ENCODE measurements at places on chromosomes 13 and 19.

- peaks cover 47% of the 10 kb centered on the region for H3K4me1 ChIP-seq
- no peak for DNase-seq
- H3K27ac ChIP-seq = peak overlapping the region; percentile 41
- no peaks in the 10 kb centered on the region for H3K27me3 ChIP-seq
These were observed 191.9 kb upstream of the MIR17HG start for GRCh38 chr13:91155512-91156114.

DNA sequence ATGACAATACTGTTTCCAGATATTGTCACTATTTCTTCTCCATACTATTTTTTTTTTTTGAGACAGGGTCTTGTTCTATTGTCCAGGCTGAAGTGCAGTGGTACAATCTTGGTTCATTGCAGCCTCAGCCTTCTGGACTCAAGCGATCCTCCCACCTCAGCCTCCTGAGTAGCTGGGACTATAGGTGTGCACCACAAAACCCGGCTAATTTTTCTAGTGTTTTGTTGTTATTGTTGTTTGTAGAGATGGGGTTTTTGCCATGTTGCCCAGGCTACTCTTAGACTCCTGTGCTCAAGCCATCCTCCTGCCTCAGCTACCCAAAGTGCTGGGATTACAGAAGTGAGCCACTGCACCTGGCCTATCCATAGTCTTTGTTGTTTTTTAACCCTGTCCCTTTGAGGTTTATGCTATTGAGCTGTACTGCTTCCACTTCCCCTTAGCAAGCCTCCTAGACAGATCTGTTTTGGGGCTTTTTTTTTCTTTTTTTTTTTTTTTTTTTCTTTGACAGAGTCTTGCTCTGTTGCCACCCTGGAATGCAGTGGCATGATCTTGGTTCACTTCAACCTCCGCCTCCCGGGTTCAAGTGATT is 27.6 kb upstream of the MAP3K10 start:
- DNase-seq = no peak
- peaks cover 4% of the 10 kb centered on the region for H3K4me1 ChIP-seq
- H3K27ac ChIP-seq = no peak overlapping the region
- H3K4me3 ChIP-seq = no peak overlapping the region

DNA sequence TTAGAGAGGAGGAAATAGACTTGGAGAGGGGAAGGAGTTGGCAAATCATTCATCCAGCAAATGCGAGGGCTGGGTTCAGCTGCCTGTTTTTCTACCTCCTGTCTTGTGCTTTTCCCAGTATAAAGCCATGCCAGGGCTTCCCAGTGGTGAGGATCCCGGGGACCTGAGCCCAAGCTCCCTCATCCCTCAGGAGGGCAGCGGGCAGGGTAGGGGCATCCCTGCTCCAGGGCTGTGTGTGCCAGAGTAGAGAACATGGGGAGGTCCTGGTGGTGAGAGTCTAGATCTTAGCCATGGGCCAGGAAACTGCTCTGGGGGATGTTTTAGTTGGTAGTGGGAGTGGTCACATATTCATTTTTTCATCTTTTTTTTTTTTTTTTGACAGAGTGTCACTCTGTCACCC is 43.6 kb downstream of the GPR12 start:
- peaks cover 12% of the 10 kb centered on the region for H3K36me3 ChIP-seq
- H3K27me3 ChIP-seq = peaks cover 6% of the 10 kb centered on the region
- no peak overlapping the region for H3K27ac ChIP-seq
- H3K4me3 ChIP-seq = no peak overlapping the region

DNA sequence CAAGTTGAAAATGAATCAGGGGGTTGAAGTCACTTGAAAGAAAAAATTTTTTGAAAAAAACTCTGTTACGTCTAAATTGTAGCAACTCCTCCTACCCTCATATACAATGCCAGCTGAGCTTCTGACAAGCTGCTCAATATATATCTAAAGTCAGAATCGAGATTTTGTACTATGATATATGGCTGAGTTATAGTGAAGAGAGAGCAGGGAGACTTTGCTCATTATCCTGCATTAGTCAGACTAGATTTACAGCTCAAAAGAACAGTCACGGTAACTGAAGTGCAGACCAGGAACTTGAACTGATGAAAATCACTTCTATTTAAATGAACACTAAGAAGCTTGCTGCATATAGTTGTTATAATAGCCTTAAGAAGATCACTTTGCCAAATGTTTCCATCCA is 153.1 kb downstream of the LACC1 start:
- H3K4me1 ChIP-seq = peaks cover 30% of the 10 kb centered on the region
- H3K27me3 ChIP-seq = no peaks in the 10 kb centered on the region
- no peak overlapping the region for H3K4me3 ChIP-seq
- H3K27ac ChIP-seq = peak overlapping the region; percentile 36

- peaks cover 8% of the 10 kb centered on the region for H3K4me1 ChIP-seq
- H3K4me3 ChIP-seq = no peak overlapping the region
- no peaks in the 10 kb centered on the region for H3K36me3 ChIP-seq
- no peaks in the 10 kb centered on the region for H3K27me3 ChIP-seq
These were observed 12.4 kb upstream of the SULT2B1 start for GRCh38 chr19:48539503-48540096.

Measured in WTC11 (cell line).